Upper lobe of left lung (tissue), 6 donors: ENCODE measurements at places on chromosomes 5 and 9. TPM values are rescaled to one million over a fixed set of nuclear protein-coding genes. Genes with fewer than 3 reads are reported as not detected.

The PTAR1 gene
- total RNA-seq: 28.5 TPM

The DIPK1B gene
- total RNA-seq: 9.7 TPM

The C9orf57 gene
- not detected for total RNA-seq

DNA sequence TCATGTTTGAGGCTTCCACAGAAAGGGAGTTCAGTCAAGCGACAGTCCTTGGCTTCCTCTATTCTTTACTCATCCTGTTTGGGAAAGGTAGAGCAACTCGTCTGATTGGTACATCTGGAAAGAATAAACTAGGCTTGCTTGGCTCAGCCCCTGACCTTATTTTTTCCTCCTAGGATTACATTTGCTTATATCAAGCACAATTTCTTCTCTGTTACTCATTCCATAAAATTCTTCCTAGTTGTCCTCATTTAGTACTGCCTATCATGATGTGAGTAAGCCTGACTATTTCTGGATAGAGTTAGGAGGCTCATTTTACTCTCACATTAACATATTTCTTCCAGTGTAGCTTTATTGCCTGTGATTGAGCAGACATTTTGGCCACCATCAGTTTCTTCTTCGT, 10.9 kb upstream of the CARNMT1 start:
- DNase-seq: no peak
- H3K4me3 ChIP-seq: no peak overlapping the region
- H3K27ac ChIP-seq: no peak overlapping the region
- no peaks in the 10 kb centered on the region for H3K27me3 ChIP-seq
- H3K4me1 ChIP-seq: no peaks in the 10 kb centered on the region

- H3K27ac ChIP-seq: peak overlapping the region; percentile 71
- peaks cover 68% of the 10 kb centered on the region for H3K4me1 ChIP-seq
- no peaks in the 10 kb centered on the region for H3K27me3 ChIP-seq
- no peak for DNase-seq
- peaks cover 9% of the 10 kb centered on the region for H3K36me3 ChIP-seq
- no peak overlapping the region for H3K4me3 ChIP-seq
Measured at GRCh38 chr9:134057307-134057657, 10.5 kb downstream of the BRD3 start.

GRCh38 chr9:110288503-110288902, 32.2 kb upstream of the TXN start:
- no peak overlapping the region for H3K27ac ChIP-seq
- no peaks in the 10 kb centered on the region for H3K4me1 ChIP-seq
- no peak overlapping the region for H3K4me3 ChIP-seq
- no peaks in the 10 kb centered on the region for H3K36me3 ChIP-seq

DNA sequence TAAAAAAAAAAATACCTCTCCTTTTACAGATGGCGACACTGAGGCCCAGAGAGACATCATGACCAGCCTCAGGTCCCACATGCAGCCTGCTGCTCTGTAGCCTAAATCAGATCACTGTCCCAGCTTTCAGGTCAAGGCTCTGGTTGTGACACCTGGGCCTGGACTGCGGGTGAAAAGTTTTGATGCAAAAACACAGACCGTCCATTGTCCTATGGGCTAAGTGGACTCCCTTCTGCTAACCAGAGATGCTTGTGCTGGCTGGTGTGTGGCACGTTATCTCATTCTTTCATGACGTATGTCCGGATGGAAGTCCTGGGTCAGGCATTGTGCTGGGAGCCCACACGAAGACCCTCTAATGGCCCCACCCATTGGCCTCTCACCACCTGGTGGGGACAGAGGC, 7.8 kb downstream of the NEK6 start:
- H3K27me3 ChIP-seq: no peaks in the 10 kb centered on the region
- H3K4me3 ChIP-seq: no peak overlapping the region
- H3K36me3 ChIP-seq: no peaks in the 10 kb centered on the region
- no peak overlapping the region for H3K27ac ChIP-seq

DNA sequence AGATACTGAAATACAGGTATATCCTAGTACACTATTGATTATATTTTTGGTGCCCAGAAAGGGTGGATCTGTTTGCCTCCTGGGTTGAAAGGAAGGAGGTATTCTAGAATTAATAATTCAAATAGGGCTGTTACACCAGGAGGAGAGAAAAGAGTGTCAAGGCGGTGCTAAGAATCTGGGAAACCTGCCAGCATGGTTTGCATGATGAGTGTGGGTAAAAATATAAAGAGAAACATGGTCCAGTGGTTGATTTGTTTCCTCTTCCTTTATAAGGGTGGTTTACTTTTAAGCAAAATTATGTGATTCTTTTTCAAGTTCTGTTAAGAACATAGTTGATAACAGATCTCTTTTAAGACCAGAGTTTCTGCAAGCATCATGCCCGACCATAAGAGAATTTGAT, 69.4 kb upstream of the NFIB start:
- H3K4me1 ChIP-seq: no peaks in the 10 kb centered on the region
- no peaks in the 10 kb centered on the region for H3K36me3 ChIP-seq
- no peak overlapping the region for H3K27ac ChIP-seq
- H3K27me3 ChIP-seq: no peaks in the 10 kb centered on the region
- no peak overlapping the region for H3K4me3 ChIP-seq
- DNase-seq: no peak

- H3K27ac ChIP-seq: no peak overlapping the region
- no peak overlapping the region for H3K4me3 ChIP-seq
- H3K4me1 ChIP-seq: no peaks in the 10 kb centered on the region
- no peaks in the 10 kb centered on the region for H3K36me3 ChIP-seq
- H3K27me3 ChIP-seq: no peaks in the 10 kb centered on the region
- DNase-seq: no peak
Measured at GRCh38 chr5:65086234-65086890, 317.6 kb downstream of the CWC27 start.

DNA sequence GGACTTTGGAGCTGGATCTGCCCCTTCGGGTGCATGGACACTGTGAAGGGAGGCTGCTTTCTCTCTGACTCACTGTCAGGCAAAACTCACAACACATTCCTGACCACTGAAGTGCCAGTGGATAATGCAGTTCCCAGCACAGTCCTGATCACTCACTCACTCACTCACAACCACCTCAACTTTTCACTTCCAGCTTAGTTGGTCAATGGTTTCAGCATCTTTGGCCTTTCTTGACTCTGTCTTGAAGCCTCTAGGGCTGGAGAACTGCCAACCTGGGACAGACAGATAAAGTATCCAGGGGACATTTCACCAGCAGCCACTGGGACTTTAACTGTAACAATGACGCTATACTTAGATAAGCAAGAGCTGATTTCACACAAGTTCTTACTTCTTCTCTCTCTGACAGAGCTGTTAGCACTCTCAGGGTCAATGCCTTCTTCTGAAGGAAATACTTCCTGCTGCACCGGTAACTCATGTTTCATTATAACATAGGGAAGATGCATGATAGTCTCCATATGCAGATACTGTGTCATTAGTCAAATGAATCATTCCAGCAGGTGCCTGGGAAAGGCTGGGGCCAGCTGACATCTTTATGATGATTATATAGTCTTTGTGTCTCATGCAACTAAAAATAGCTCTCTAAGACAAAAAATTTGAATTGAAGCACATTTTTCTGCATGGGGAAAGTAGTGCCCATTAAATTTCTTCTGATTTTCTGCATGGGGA, 499.0 kb downstream of the SEMA5A start:
- H3K36me3 ChIP-seq: no peaks in the 10 kb centered on the region
- H3K27ac ChIP-seq: peak overlapping the region; percentile 76
- H3K27me3 ChIP-seq: no peaks in the 10 kb centered on the region
- DNase-seq: no peak

- H3K27ac ChIP-seq: no peak overlapping the region
- no peak overlapping the region for H3K4me3 ChIP-seq
- H3K4me1 ChIP-seq: peaks cover 5% of the 10 kb centered on the region
- no peak for DNase-seq
Measured at GRCh38 chr5:172509405-172509781, 55.1 kb upstream of the SH3PXD2B start.

DNA sequence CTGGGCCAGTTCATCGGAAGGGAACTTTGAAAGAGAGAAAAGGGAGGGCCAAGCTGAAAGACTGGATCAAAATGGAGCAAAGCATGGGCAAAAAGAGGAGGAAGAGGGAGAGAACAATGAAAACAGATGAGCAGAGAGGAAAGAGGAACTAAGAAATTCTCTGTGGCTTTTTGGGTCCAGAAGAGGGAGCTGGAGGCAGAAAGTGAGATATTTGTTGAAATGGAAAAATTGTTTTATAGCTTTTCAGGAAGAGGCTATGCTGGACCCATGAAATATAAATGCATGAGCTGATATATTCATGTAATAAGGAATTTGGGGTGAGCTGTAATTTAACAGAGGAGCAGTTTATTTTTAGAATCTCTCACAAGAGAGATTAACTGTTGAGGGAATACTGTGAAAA, 457.3 kb downstream of the DMAC1 start:
- H3K4me3 ChIP-seq: no peak overlapping the region
- no peak for DNase-seq
- H3K27ac ChIP-seq: no peak overlapping the region
- H3K27me3 ChIP-seq: no peaks in the 10 kb centered on the region

DNA sequence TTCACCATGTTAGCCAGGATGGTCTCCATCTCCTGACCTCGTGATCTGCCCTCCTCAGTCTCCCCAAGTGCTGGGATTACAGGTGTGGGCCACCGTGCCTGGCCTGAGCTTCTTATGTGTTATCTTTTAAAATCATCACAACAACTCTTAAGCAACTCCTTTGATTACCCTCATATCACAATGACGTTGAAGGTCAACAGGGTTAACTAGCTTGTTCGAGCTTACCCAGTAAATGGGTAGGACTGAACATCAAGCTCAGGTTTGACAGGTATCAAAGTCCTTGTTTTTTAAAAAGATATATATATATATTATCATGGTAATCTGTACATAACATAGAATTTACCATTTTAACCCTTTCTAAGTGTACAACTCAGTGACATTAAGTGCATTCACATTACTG, 3.1 kb downstream of the GRXCR2 start:
- H3K36me3 ChIP-seq: no peaks in the 10 kb centered on the region
- DNase-seq: no peak
- H3K27me3 ChIP-seq: no peaks in the 10 kb centered on the region
- H3K4me1 ChIP-seq: no peaks in the 10 kb centered on the region
- H3K4me3 ChIP-seq: no peak overlapping the region
- H3K27ac ChIP-seq: no peak overlapping the region

- peaks cover 7% of the 10 kb centered on the region for H3K36me3 ChIP-seq
- H3K4me1 ChIP-seq: no peaks in the 10 kb centered on the region
- H3K27me3 ChIP-seq: no peaks in the 10 kb centered on the region
- no peak overlapping the region for H3K27ac ChIP-seq
- no peak overlapping the region for H3K4me3 ChIP-seq
Measured at GRCh38 chr9:129910628-129911567, 75.6 kb downstream of the USP20 start.
